ENCODE measurements at places on chromosomes 4 and X.

DNA sequence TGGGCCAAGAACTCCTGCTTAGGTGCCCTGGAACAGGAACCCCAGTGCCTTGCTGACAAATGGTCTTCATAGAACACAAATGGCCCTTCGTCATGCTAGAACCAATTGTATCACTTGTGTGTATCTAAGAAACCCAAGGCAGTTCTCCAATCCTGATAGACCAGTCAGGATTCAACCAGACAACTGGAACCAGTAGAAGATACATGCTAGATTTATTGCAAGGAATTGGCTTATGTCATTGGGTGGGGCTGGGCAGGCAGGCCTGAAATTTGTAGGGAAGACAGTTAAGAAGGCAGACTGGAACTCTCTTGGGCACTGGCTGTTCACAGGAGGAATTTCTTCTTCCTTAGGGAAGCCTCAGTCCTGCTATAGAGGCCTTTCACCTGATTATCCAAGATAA, 17.0 kb upstream of the TBL1X start:
- DNase-seq = no peak

GRCh38 chrX:39625810-39626209, 471.9 kb downstream of the BCOR start:
- DNase-seq = no peak

DNA sequence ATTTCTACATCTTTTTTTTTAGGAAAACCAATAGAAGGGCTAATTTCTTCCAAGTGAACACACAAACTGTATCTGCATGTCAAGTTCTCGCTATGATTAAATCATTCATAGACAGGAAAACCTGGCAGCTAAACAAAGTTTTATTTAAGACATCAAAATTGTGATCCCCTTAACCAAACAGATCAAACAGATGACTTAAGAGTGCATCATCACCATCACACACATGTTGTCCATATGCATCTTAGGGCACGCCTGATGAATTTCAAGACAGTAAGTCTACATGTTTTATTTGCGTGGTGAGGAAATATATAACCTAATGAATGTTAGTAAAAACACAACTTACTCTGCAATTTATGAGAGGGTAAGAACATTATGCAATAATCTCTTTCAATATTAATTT, 317.0 kb upstream of the ANXA10 start:
- no peak for DNase-seq

GRCh38 chr4:89619206-89619962, 217.6 kb downstream of the SNCA start:
- no peak for DNase-seq

- no peak for DNase-seq
Observed at GRCh38 chr4:108834835-108835384, 72.1 kb upstream of the ETNPPL start.

DNA sequence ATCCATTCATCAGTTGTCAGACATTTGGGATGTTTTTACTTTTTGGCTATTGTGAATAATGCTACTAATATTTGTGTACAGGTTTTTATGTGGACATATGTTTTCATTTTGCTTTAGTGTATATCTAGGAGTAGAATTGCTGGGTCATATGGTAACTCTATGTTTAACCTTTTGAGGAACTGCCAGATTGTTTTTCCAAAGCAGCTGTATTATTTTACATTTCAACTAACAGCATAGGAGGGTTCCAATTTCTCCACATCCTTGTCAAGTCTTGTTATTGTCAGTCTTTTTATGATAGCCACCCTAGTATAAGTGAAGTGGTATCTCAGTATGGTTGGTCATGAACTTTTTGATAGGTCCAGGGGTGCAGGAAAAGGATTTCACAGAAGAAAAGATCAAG, 114.5 kb upstream of the FAM9C start:
- no peak for DNase-seq

DNA sequence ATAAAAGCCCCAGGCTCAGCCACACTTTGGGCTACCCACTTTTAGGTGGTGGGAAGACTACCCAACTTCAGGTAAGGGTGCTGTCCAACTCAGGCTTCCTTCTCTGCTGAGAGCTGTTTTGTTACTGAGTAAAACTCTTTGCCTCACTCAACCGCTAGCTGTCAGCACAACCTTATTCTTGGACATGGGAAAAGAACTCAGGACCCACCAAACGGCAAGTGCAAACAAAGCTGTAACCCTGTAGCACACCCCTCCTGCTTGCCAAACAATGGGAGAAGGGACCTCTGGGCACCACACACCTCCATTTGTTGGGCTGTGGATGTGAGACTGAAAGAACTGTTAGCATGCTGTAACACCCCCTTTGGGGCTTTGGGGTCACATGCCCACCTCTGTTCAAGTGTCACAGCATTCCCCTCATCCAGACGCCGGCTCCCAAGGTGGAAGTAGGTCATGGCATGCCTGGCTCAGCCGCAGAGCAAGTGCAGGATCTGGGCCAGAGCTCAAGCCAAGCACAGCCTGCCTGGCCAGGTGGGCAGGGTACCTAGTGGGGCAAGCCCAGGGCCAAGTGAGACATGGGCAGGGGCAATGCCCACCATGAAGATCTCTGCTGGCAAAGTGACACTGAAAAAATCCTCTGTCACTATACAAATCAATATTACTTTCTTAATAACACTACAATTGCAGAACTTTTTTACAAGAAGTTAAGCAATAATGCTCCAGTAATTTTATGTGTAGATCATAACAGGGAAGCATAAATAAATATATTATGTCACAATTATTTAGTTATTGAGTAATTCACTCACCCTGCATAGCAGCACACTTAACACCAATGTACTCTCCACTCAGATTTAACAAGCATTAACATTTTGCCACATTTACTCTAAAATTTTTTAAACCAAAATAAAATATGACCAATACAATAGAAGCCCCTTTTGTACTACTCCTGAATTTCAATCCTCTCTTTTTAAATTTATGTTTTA, 107.2 kb downstream of the TBCK start:
- DNase-seq = peak; percentile 49

DNA sequence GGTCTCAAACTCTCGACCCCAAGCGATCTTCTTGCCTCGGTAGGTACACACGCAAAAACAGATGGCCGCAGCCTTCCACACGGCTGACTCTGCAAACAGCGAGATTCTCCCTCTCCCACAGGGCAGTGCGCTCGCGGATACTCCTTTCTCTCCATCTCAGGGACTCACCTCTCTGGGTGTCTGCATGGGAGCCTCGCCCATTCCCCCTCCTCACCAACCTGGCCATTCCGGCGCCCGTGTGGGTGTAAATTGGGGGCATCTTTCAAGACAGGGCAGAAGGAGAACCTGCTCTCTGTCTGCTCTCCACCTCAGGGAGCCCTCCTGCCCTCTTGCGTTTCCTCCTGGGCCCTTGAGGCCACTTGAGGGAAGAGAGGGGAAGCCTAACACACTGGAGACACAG, 4.4 kb downstream of the CTAG2 start:
- DNase-seq = peak; percentile 29

- no peak for DNase-seq
Observed at GRCh38 chrX:50747471-50747900, 66.5 kb downstream of the SHROOM4 start.

GRCh38 chr4:89528526-89529133, 221.0 kb upstream of the GPRIN3 start:
- no peak for DNase-seq

- no peak for DNase-seq
Observed at GRCh38 chr4:42985976-42986375, 93.5 kb downstream of the GRXCR1 start.

- no peak for DNase-seq
Observed at GRCh38 chr4:56433280-56433679, 2.1 kb downstream of the PPAT start.

GRCh38 chrX:95040104-95040503, 1366.1 kb downstream of the FAM133A start:
- no peak for DNase-seq

DNA sequence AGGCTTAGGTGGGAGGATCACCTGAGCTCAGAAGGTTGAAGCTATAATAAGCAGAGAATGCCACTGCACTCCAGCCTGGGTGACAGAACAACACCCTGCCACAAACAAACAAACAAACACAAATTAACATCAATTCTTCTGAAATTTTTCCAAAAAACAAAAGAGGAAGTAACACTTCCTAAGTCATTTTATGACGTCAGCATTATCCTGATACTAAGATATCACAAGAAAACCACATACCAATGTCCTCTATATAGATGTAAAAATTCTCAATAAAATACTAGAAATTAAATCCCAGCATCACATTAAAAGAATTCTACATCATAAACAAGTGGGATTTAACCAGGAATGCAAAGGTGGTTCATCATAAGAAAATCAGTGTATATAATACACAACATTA, 64.4 kb upstream of the STK26 start:
- DNase-seq = no peak

- DNase-seq = peak; percentile 56
Observed at GRCh38 chrX:49915361-49916222, 6.8 kb upstream of the CLCN5 start.

DNA sequence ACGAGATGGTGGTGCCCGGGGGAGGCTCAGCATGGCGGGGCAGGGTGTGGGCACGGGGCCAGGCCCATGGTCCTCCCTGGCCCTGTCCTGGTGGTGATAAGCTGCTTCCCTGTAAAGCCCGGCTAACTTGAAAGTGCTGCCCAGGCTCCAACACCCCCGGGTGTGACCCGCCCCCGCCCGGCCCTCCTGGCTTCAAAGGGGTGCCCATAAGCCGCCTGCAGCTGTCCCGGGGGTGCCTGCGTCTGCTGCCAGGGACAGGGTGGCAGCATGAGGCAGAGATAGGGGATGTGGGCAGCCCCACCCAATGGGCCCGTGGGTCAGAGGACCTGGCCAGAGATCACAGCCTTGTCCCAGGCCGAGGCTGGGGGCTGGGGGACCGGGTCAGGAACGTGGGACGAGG, 18.1 kb downstream of the FGFRL1 start:
- DNase-seq = no peak

DNA sequence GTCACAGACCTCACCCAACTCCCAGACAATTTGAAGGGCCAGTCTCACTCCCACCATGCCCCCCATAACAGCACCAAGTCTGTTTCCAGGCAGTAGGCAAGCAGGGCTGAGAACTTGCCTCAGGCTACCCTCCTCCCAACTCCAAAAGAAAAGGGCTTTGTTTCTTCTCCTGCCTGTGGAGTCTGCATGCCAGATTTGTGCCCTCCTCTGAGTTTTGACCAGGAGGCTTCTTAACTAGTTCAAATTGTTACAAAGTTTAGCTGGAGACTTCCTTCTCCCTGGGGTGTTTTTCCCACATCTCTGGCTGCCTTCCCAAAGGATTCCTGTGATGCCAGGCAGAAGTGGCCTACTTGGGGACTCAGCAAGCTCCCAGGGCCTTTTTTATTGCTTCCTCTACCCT, 29.6 kb downstream of the PBDC1 start:
- DNase-seq = no peak

DNA sequence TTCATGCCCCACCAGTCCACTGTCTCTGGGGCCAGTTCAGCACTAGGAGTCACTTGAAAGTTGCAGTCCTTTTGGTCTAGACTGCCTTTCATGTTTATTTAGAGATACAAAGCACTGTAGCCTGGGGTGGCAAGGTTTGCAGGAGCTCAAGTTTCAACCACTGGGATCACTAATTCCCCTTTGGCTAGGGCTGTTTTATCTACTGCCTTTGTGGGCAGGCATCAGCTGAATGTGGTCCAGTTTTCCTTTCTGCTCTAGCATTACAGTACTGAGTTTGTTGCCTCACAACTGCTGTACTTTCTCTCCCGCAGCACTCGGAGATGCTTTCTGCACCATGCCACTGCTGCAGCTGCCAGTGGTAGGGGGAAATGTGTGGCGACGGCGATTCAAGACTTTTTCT, 222.3 kb upstream of the HDX start:
- DNase-seq = peak; percentile 52

GRCh38 chrX:53714580-53715345, 28.2 kb upstream of the HUWE1 start:
- peak; percentile 76 for DNase-seq

GRCh38 chr4:42750856-42751255, 94.0 kb upstream of the ATP8A1 start:
- no peak for DNase-seq

GRCh38 chrX:22063284-22063683, 31.2 kb downstream of the PHEX start:
- peak; percentile 52 for DNase-seq

DNA sequence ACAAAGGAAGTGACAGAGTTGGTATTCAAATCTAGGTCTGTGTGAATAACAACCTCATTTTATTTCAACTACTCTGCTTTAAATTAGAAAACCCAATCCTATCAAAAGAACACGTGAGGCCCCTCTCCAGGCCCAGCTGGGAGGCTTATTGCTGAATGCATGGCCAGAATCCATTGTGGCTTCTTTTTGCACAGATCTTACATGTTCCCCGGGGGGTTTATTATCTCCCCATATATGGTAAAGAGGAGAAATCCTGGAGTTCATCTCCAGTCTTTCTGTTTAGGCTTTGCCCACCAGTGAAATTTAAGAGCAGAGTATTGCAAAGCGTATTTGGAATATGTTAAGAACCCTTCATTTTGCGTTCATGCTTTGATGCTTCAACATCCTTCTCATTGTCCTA, 655.6 kb downstream of the IL1RAPL1 start:
- no peak for DNase-seq

- DNase-seq = peak; percentile 91
Observed at GRCh38 chr4:181528570-181529184, 714.5 kb upstream of the TENM3 start.

- DNase-seq = no peak
Observed at GRCh38 chrX:12390301-12390700, 252.0 kb downstream of the FRMPD4 start.

GRCh38 chr4:157997296-157997695, 175.5 kb downstream of the GASK1B start:
- no peak for DNase-seq

DNA sequence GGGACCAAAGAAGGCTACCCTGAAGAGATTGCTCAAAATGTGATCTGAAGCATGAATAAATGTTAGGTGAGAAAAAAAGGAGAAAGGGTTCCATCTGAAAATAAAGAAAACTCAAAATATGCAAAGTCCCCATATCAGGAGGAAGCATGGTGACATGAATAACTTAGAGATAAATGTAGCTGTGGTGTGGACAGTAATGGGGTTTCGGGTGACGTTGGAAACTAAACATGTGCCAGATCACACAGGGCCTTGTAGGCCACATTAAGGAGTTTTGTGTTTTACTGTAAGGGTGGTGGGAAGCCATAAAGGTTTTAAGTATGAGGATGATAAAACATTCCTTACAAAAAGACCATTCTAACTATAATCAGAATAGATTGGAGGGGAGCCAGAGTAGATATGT, 40.3 kb upstream of the ACSL4 start:
- no peak for DNase-seq

DNA sequence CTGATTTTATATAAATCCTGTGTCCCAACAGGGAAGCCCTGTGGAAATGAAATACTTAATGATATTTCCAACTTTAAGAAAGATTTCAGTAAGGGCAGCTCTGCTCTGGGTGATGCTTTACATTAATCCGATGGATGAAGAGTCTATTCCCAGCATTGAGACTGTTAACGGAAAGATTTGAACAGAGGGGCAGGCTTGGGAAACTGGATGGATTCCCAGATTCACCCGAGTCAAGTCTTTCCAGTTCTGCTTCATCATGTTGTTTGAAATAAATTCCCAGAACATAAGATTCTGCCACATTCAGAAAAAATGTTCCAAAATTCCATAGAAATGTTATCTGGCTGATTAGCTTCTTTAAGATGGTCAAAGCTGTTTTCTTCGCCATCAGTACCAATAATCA, 246.0 kb downstream of the FBXW7 start:
- peak; percentile 26 for DNase-seq

GRCh38 chr4:150117094-150117493, 38.8 kb downstream of the DCLK2 start:
- no peak for DNase-seq

Data from islet precursor cell (in vitro differentiated cells).